Right renal pelvis (tissue), 4 donors: ENCODE measurements at places on chromosomes 2 and 18. TPM values are rescaled to one million over a fixed set of nuclear protein-coding genes. Genes with fewer than 3 reads are reported as not detected.

AKAIN1 gene
- polyA plus RNA-seq = 0.34 TPM

ANKRD62 gene
- polyA plus RNA-seq = 0.05 TPM

OTX1 gene
- polyA plus RNA-seq = not detected

ACTR1B gene
- polyA plus RNA-seq = 68.9 TPM

DNA sequence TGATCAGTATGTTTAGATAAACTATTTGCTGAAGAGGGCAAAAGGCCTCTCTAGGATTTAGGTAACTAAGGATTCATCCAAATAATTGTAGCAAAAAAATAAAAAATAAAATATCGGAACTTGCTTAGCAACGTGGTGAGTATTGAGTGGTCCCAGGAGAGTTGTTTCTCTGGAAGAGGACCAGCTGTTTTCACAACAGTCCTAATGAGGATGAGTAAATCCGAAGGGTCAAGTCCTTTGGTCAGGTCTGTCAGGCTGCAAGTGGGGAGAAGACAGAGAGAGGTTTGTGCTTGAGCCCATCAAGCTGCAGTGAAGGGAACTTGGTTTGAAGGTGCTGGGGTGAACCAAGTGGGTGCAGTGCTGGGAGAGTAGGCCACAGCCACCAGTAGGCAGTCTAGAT is 539.2 kb downstream of the SLC4A3 start:
- no peak for DNase-seq

GRCh38 chr2:236633775-236634560 is 64.3 kb downstream of the ACKR3 start:
- peak; percentile 51 for DNase-seq

- DNase-seq = no peak
Observed at GRCh38 chr2:228627510-228627909, 446.0 kb upstream of the SPHKAP start.

DNA sequence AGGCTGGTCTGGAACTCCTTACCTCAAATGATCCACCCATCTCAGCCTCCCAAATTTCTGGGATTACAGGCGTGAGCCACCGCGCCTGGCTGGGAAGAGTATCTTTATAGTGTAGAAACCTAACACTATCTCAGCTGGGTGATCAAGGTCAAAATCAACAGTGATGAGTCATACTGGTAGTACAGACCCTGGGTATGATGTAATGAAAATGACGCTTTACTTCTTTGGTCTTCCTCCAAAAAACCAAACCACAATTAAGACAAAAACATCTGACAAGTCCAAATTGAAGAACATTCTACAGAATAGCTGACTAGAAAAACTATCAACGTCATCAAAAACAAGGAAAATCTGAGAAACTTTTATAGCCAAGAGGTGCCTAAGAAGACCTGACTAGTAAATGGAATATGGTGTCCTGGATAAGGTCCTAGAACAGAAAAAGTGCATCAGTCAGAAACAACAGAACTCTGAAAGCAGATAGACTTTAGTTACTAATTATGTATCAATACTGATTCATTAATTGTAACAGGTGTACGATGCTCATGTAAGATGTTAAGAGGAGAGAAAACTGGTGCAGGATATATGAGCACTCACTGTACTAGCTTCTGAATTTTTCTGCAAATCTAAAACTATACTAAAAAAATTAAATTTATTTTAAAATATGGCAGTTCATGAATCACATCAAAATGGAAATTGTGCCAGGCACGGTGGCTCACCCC is 25.4 kb downstream of the PDCL3 start:
- DNase-seq = no peak

- DNase-seq = no peak
Observed at GRCh38 chr2:112614201-112614840, 29.9 kb downstream of the CHCHD5 start.
